CD4-positive, alpha-beta memory T cell (primary cell): ENCODE measurements at places on chromosomes 3 and 15. TPM values are rescaled to one million over a fixed set of nuclear protein-coding genes. Genes with fewer than 3 reads are reported as not detected.

DNA sequence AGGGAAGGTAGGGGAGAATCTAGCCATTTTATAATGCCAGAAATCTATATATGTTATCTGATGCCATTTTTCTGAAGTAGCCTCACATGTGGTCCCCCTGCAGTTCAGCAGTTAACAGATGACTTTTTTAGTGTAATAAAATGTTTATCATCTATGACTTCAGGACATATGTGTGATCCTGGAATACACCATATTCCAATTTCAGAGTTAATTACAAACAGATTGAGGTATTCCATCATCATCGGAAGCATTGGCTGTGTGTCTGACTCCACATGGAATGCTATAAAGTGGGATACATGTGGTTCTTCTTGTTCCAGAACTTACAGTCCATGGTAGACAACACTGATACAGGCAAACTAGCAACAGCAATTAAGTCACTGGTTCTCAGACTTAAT is 45.9 kb upstream of the LIMD1 start:
- H3K4me3 ChIP-seq, result no peak overlapping the region
- H3K4me1 ChIP-seq, result no peaks in the 10 kb centered on the region

- DNase-seq, result no peak
- no peaks in the 10 kb centered on the region for H3K27me3 ChIP-seq
- no peak overlapping the region for H3K4me3 ChIP-seq
- H3K36me3 ChIP-seq, result no peaks in the 10 kb centered on the region
Observed at GRCh38 chr3:135107043-135107442, 312.0 kb downstream of the EPHB1 start.

DNA sequence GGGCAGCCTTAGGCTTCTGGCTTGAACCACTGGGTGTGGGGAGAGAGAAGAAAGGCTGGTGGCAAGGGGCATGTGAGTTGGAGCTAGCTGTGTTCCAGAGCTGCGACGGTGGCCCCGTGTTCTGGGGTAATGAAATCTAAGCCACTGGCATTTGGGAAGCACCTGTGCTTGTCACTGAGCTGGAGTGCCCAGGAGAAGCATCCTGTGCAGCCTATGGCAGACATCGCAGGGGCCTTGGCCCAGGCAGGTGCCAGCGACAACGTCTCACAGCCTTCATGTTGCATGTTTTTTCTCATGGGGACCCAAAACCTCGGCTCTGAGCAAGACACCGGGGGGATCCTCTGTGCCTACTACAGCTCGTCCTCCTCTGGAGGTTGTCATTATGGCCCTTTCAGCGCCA is 91.1 kb upstream of the PLXNA1 start:
- no peaks in the 10 kb centered on the region for H3K36me3 ChIP-seq
- H3K27me3 ChIP-seq, result no peaks in the 10 kb centered on the region
- H3K27ac ChIP-seq, result no peak overlapping the region
- DNase-seq, result no peak

DNA sequence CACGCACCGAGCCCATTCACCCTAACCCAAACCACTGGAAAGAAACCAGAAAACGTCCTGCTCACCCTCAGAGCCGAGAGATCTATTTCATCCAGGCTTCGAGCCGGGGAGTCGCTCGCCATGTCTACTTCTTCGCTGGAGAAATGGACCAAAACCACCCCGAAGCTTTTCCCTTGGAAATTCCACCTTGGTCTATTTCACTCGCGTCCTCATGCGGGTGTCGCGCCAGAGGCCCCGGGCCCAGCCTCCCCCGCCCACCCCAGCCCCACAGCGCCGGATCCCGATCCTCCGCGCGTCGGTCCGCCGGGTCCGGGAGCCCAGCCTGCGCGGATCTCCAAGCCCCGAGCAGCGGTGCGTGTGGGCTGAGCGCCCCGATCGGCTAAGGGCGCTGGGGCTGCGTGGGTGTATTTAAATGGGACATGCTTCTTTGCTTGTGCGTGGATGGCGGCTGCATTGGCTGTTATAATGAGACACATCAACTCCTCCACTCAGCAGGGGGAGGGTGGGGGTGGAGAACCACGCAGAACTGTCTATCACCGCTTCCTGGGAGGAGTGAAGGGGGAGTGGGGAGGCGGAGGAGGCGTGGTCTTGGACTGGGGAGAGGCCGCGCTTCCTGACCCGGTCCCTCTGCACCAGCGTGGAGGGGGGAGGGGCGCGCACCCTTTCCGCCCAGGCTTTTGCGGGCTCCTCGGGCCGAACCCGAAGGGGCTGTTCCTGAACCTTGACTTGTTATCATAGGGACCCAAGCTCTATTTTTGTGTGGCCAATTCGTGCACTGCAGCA is at the start of gene TNIK:
TNIK (minus strand) TSS at position 464 of the 783 bp plus-strand sequence; CDS start at position 122, 342 bp downstream.
- peaks cover 42% of the 10 kb centered on the region for H3K4me1 ChIP-seq
- no peaks in the 10 kb centered on the region for H3K27me3 ChIP-seq
- H3K4me3 ChIP-seq, result peak within 1 kb of the TSS; percentile 92
- peak within 1 kb of the TSS; percentile 75 for H3K27ac ChIP-seq

DNA sequence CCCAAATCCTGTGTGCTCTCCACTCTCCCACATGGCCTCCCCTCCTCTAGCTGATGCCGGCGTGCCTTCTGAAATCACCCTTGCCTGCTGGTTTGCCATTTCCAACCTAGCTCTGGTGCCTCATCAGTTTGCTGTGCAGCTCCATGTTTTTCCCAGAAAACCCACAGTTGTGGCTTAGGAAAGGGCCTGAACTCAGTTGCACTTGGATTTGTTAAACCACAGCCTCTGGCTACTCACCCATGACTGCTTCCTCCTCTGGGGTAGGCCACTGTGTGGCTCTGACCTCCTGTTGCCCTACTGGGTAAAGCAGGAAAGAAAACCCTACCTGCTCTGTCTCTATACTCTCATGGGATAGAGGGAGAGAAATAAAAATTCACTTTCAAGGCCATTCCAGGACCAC is 97.3 kb downstream of the DAPK2 start:
- H3K27ac ChIP-seq, result no peak overlapping the region
- no peak overlapping the region for H3K4me3 ChIP-seq
- DNase-seq, result no peak

Gene CCDC80
- total RNA-seq, result not detected

Gene FBXO40
- not detected for total RNA-seq

Gene CLDN1
- not detected for total RNA-seq

Gene POLQ
- 0.35 TPM for total RNA-seq
